ENCODE measurements at places on chromosomes 11 and 22.

DNA sequence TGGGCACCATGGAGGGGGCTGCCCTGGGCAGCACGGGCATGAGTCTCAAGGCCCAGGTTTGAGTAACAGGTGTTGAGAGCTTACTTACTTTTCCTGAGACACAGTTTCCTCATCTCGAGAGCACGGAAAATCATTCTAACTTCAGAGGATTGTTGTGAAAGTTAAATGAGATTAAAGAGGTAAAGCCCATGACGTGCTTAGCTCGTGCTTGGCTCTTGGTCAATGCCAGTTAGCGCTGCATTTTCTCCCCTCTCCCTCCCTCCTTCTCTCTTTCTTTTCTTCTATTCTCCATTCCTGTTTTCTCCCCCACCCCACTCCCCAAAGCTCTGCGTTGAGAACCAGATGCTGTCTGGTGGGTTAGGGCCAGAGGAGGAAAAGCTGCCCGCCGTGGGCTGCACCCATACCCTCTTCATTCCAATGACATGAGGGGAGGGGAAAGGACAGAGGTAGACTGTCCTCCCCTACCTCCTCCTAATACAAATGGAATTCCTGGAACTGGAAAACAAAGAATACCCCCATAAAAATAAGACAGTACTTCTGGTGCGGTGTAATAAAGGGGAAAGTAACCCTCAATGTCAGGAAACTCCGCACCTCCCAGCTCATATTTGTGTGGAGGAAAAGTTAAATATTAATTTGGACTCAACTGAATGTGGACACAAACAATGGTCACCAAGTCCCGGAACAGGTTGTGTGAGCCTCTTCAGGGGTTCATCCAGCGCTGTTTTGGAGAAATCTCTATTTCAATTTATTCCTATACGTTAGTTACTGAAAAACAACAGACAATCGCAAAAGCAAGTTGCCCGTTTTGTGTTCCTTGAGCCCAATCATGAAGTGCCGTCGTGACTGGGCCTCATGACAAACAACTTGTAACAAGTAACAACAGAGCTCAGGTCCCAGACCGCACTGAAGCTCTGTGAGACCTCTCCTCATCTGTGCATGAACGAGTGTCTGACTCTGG, 54.8 kb upstream of the B3GAT1 start:
- no peak for DNase-seq

- no peak for DNase-seq
Observed at GRCh38 chr11:13818325-13818724, 144.2 kb upstream of the SPON1 start.

DNA sequence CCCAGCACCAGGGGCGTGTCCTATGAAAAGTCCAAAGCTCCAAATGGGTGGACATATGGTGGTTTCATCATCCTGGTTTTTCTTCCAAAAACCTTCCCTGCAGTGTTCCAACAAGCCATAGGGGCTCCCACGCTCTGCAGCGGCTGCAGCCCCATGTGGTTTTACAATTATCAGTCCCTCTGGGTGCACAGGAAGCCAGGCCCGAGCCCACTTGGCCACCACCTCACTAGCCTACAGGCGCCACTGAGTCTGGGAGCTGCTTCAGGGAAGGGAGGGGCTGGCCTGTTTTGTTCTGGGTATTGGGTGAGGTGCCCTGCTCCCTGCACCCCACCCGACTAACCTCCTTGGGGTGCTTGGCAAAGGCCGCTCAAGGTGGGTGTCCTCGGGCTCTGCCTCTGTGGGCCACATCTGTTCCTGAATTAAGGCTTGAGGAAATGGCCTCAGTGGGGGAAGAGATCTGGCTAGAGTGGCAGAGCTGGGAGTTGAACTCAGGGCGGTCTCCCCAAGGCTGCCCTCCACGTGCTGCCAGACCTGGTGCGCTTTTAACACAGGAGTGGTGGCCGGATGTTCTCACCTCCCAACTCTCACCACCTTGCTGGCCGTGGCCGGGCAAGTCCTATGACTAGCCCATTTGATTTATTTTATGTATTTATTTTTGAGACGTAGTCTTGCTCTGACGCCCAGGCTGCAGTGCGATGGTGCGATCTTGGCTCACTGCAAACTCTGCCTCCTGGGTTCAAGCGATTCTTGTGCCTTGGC, 5.3 kb upstream of the CDC42BPG start:
- DNase-seq, result no peak

DNA sequence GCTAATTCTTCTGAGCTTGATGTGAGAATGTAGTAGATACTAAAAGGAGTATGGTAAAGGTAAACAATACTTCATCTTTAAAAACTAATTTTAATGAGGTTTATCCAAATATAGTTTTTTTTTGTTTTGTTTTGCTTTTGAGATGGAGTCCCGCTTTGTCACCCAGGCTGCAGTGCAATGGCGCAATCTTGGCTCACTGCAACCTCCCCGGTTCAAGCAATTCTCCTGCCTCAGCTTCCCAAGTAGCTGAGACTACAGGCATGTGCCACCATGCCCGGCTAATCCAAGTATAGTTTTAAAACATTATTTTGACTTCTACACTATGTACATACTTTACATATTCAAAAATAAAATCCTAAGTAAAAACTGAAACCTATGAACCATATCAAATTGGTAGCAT, 4.1 kb downstream of the ZBTB44 start:
- DNase-seq, result no peak

- no peak for DNase-seq
Observed at GRCh38 chr11:88152381-88152780, 22.9 kb downstream of the RAB38 start.

- DNase-seq, result no peak
Observed at GRCh38 chr11:87394924-87395323, 357.2 kb downstream of the TMEM135 start.

DNA sequence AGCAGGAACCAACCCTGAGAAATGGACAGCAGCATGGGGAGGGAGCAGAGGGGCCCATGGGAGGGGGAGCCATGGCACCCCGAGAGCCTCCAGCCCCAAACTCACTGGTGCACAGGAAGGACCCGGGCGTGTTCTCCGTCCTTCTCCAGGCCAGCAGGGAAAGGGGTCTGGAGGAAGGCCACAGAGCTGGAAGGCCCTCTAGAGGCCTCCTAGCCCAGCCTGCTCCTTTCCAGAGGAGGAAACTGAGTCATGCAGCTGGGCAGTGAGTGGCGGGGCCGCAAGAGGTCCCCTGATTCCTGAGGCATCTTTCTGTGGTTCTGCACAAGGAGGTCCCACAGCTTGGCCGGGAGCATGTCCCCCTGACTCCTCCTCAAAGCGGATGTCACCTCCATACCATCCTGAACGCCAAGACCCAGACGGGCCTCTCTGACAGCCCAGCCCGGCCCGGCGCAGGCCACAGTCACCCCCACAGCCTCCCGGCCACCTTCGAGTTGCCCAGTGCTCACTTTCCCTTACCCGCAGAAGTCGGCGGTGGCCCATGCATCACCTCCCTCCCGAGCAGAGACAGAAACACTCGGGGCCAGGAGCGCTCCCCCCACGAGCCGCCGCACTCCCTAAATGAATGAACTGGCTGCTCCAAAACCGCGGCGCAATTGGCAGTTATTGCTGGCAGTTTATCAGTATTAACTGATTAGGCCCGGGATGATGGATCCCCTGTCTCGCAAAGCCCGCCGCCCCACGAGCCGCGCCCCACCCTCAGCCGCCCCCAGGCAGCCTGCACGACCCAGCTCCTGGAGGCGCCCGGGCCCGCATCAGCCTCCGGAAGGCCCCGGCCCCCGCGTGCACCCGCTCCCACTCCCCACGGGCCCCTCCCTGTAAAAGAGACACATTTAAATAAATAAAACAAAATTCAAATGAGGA, 272.5 kb downstream of the BUD13 start:
- DNase-seq, result no peak

DNA sequence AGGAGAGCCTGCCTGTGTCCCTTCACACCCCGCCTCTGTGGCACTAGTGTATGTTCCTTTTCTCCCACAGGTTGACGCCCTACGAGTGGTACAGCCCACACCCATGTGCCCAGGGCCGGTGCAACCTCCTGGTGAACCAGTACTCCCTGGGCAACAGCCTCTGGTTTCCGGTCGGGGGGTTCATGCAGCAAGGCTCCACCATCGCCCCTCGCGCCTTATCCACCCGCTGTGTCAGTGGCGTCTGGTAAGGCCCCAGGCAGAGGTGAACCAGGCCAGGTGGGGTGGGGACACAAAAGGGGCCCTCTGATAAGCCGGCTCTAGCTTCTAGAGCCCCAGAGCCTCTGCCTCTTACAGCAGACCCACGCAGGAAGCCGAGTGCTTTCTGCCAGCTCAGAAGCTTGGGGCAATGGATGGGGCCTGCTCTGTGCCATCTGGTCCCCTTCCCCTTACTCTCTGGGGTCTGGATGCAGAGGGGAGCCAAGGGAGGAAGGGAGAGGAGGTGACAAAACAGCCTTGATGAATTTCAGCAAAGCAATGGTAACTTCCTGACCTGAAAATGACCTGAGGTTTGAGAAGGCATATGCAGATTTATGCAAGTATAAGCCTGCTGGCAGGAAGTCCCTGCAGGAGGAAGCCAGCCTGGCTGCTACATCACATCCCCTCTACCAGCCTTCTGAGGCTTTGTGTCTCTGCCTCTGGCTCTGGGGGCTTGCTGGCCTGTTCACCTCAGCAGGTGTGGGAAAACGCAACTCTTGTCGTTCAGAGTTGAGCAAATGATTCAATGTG, 67.0 kb upstream of the TBCEL start:
- DNase-seq, result no peak

- DNase-seq, result no peak
Observed at GRCh38 chr11:16511116-16512114, 155.1 kb upstream of the SOX6 start.

DNA sequence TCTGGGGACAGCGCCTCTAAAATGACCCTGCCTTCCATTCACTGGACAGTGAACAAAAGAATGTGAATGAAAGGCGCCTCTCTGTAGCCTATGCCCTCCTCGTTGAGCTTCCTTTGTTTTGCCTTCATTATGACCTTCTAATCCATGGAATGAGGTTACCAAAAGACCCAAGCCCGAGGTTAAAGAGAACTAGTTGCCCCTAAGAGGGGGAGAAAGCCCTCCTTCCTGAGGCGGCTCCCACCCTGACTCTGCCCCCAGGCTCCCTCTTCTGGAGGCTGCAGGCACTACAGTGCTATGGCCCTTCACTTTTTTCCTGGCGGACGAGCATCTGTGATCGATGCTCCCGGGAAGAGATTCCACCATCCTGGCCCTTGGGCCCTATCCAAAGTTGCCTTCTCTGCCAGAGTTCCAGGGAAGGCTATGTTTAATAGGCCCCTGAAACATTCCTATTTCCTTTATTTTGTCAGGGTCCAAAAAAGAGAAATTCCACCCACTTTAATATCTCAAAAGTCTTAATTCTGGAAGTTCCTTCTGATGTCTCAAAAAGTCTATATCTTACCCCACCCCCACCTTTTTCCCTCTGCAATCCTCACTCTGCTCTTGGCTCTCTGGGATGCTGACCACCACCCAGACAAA, 147.3 kb downstream of the FEZ1 start:
- peak; percentile 89 for DNase-seq

- DNase-seq, result no peak
Observed at GRCh38 chr11:71238941-71239340, 13.4 kb downstream of the SHANK2 start.

DNA sequence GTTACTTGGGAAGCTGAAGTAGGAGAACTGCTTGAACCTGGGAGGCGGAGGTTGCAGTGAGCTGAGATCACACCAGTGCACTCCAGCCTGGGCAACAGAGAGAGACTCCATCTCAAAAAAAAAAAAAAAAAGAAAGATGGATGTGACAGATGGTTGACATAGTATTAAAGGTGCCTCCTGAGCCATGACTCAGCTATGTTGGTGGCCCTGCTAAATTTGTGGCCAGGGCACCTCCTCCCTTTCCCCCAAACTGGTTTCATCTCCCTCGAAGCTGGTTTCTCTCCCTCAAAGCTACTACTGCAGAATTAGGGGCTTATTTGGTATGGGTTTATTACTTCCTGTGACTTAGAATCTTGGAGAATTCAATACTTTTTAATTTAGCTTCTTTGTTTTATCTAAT, 31.5 kb downstream of the SDHD start:
- DNase-seq, result no peak

- no peak for DNase-seq
Observed at GRCh38 chr11:94125407-94126115, 3.1 kb upstream of the PANX1 start.

GRCh38 chr11:65532388-65533064, 7.6 kb downstream of the SCYL1 start:
- no peak for DNase-seq

DNA sequence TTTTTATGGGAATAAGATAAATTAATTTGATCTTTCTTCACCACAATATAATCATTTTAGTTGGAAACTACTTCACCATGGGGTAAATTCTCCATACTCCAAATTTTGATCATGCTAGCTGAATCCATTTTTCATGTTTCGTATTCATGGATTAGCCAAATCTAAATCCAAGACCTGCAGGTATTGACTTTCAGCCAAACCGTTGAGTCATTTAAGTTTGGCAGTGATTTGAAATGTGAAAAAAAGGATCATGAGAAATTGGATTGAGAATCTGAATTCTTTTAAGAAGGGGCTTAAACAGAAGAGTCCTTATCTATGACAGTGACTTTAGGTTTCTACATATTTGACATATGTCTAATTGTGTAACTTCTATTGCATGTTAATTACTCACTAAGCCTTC, 5.3 kb downstream of the GAS2 start:
- no peak for DNase-seq

DNA sequence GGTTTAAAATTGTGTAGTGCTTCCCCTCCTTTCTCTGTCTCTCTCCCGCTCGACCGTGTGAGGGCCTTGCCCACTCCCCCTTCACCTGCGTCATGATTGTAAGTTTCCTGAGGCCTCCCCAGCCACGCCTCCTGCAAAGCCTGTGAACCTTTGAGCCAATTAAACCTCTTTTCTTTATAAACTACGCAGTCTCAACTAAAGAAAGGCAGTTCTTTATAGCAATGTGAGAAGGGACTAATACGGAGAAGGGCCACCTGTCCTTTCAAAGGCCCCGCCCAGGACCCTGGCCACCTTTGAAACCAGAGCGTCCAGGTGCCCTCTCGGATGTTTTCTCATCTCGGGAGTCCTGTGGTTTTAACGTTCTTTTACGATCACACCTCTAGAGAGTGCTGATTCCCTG, 741.5 kb downstream of the BRD1 start:
- DNase-seq, result no peak

DNA sequence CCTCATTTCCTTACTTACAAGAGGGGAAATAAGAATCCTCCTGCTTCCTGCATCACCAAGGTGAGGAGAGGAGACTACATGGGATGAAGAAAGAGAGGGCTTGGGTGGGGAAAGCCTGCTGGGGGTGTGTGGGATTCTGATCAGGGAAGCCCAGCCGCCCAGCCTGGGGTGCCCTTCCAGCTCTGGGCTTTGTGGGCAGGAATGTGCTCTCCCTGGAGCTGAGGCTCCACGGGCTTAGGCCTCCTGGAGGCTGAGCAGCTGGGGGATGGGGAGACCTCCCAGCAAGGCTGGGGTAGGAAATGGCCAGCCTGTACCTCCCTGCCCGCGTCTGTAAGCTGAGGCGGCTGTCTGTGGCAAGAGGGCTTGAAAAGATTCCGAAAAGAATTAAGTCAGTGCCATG, 206.1 kb downstream of the GRIK4 start:
- DNase-seq, result no peak

GRCh38 chr11:60485987-60486386, 6.6 kb upstream of the MS4A12 start:
- DNase-seq, result no peak

GRCh38 chr11:134449713-134450112, 37.7 kb upstream of the B3GAT1 start:
- peak; percentile 54 for DNase-seq

All from NCI-H526 (cell line).